Peyer's patch (tissue), 4 donors: ENCODE measurements at places on chromosomes 1 and 21.

DNA sequence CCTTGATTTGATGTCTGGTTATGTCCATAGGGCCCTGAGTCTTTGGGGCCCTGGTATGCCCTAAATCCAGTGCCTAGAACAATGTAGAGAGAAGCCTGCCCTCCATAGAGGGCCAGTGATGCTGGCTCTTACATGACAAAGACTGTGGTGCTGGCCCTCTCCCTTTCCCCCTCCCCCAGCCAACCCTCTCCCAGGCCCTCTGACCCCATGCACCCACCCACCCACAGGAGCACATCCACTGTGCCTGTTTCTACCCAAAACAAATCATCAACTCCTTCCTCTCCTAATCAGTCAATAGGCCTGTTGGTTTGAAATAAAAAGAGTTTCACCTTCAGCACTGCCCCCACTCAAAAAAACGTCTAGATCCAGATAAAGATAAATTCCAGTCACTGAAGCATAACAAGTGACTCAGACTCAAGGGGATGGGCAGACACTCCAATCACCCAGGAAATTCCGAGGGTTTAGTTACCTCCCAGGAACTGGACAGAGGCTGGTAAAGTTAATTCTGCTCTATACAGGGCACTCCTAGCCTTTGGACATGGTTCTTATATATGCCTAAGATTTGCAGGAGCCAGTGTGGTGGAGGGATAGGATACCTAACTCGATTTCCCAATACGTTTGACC, 144.8 kb upstream of the VANGL1 start:
- no peak for DNase-seq

- DNase-seq: no peak
These were observed 29.1 kb upstream of the JUN start for GRCh38 chr1:58812926-58813325.

GRCh38 chr21:27423906-27424595, 457.2 kb upstream of the ADAMTS5 start:
- no peak for DNase-seq

- DNase-seq: no peak
These were observed 23.2 kb downstream of the TRIM45 start for GRCh38 chr1:117098287-117098890.

- no peak for DNase-seq
These were observed 344.1 kb upstream of the GREM2 start for GRCh38 chr1:240956020-240956419.

DNA sequence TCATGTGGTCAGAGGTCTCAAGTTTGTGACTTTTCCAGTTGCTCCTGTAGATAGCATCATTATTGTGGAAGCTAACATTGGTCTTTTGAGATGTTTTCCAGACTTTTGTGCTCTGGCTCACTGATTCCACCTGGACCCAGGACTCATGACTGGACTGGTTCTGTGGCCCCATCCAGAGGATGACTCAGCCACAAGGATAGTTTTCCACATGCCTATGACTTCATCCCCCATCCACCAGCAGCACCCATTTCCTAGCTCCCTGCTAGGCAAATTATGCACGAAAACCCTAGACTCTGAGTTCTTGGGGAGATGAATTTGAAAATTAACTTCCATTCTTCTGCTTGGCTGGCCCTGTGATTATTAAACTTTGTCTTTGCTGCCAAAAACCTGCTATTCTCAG, 949.3 kb downstream of the MRPL39 start:
- DNase-seq: no peak

DNA sequence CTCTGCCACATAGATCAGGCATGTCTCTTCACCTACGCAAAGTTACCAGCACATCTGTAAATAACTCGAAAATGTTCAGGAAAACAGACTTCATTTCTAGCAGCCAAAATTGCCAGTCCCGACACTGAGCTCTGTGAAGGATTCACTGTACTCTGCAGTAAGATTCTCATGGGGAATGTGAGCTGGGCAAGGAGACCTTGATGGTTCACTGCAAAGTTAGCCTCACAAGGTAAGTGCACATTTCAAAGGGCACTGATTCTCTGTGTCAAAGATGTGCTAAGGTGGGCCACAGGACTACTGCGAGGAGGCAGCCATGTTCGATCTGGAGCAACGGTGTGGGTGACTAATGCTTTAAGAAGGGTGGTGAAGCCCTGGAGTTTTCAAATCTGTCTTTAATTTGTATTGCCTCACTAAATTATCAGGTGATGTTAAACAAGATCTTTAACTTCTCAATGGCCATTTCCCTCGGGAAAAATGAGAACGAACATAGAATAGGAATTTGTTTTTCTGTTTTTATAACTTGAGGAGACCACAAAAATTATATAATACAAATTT, 25.2 kb downstream of the STPG1 start:
- no peak for DNase-seq

- no peak for DNase-seq
These were observed 24.8 kb upstream of the ITPKB start for GRCh38 chr1:226763905-226764264.

GRCh38 chr21:28642891-28643290, 349.8 kb downstream of the LTN1 start:
- no peak for DNase-seq

DNA sequence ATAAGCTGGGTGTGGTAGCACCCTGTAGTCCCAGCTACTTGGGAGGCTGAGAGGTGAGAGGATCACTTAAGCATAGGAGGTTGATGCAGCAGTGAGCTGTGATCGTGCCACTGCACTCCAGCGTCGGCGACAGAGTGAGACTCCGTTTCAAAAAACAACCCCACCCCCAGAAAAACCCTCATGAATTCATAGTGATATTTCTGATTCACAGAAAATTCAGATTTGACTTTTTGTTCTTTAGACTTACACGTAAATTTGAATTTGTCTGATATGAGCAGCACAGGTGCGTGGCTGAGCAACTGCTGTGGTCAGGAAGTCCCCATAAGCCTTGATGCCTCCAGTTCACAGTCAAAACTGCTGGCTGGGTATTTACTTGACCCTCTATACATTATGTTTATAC, 10.0 kb upstream of the MORC3 start:
- peak; percentile 59 for DNase-seq

DNA sequence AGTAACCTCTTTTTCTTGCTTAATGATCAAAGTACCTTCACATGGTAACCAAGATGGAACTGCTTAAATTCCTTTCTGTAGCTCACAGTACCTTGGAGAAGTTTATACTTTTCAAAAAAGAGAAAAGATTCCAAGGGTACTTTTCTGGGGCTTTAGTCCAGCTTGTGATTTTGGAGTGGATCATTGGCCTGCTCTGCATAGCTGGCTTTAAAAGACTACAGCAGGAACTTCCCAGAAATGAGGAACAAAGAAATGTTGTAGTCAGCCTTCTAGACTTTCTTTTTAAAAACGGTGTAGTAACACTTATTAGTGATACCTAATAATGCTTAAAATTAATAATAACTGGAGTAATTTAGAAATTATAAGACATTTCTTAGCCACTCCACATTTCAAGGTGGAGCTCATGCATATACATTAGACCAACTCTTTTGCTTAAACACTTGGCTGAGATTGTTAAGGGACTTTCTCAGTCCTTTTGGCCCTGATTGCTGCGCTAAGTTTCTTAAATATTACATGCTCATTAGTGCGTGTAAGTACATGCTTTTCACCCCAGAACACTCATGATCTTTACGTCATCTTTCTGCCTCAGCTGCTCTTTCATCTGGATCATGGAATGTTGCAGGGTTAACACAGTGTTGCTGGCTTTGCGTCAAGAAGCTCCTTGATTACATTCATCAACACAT, 57.3 kb downstream of the SDCCAG8 start:
- DNase-seq: no peak

DNA sequence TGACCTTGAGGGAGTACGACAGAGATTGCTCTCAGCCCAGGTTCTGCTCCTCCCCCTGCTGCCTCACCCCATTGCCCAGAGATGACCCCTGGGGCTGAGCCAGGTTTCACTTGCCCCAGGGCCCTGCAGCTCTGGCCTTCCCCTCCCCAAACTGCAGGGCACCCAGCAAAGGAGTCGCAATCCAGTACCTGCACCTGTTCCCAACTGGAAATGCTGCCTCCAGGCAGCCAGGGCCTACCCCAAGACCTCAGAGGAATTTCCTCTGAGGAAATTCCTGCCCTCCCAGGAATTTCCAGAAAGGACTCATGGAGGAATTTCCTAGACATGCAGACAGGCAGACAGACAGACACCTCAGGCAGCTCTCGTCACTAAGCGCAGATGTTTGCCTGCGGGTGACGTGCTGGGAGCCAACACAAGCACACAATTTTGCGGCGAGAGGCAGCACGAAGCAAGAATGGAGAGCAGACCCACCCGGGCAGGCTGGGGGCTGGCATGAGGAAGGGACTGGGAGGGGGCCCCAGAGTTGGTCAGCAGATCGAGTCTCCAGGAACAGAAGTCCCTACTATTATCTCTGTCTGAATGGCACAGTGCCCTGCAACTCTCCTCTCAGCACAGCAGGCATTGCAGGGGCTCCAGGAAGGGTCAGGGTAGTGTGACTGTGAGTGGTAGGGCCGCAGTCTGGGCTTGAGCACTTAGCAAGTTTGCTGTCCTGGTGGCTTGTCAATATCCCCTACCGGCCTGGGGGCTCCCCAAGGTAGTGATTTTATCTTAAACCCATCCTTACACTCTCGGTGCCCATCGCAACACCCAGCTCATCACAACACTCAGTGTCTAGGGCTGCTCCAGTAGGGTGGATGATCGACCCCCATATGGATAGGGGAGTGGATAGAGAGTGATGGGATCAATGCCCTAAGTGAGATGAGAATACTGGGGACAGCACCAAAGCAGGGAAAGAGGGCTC, 2.9 kb upstream of the EFNA1 start:
- no peak for DNase-seq

DNA sequence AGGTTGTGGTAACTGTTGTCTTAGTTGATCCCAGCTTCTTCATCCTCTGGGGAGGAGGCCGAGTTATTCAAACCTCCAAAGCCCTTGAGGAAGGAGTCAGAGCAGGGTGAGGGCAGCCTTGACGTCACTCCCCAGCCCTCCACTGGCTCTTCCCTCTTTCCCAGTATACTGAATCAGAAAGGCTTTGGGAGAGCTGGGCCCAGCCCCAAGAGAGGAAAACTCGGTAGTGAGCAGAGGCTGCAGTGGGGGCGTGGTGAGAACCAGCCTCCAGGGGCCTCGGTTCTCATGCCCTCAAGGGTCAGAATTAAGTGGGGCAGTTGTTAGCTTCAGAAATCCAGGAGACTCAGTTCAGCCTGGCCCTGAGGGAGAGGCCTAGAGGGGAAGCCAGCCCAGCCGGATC, 1.8 kb upstream of the GJA4 start:
- DNase-seq: no peak

DNA sequence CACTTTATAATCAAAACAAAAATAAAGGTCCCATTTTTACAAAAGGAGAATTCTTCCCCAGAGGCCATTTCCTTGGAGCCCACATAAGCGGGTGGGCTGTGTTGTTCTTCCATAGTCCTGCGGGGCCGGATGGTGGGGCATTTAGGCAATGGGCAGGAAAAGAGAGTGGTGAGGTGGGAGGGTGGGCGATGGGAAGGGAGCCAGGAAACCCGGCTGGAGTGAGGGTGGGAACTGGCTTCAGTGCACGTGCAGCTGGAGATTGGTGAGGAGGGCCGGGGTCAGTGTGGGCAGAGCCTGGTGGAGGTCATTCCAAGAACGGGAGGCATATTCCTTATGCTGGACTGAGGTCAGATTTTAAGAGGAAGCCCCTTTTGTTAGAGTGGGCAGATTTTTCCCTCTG, 13.6 kb downstream of the NENF start:
- no peak for DNase-seq

- no peak for DNase-seq
These were observed 654.2 kb upstream of the PKN2 start for GRCh38 chr1:88029899-88030298.

DNA sequence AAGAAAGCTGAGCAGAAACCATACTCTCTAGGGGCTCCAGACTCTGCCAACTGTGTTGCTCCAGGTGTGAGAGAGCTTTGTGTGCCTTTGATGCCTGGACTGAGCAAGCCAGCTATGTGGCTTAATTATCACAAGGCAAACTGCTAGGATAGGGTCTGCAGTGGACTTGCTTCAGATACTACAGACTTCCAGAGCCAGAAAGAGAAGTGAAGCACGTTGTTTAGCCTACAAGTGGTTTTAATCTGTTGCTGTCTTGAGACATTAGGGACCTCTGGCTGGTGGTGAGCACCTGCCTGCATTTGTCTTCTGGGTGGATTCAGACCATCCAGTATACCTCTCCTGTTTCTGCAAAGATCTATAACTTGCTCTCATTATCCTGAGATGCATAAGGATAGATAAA, 353.4 kb upstream of the PLXNA2 start:
- no peak for DNase-seq

- no peak for DNase-seq
These were observed 45.8 kb downstream of the MIGA1 start for GRCh38 chr1:77825131-77825709.

DNA sequence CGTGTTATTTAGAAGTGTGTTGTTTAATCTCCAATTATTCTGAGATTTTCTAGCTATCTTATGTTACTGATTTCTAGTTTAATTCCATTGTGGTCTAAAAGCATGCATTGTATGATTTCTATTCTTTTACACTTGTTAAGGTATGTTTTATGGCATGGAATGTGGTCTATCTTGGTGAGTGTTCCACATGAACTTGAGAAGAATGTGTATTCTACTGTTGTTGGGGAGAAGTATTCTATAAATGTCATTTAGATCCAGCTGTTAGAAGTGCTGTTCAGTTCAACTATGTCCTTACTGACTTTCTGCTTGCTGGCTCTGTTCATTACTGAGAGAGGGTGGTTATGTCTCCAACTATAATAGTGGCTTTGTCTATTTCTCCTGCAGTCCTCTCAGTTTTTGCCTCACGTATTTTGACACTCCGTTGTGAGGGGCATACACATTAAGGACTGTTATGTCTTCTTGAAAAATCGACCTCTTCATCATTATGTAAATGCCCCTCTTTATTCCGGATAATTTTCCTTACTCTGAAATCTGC, 12.0 kb upstream of the PLA2G5 start:
- no peak for DNase-seq

DNA sequence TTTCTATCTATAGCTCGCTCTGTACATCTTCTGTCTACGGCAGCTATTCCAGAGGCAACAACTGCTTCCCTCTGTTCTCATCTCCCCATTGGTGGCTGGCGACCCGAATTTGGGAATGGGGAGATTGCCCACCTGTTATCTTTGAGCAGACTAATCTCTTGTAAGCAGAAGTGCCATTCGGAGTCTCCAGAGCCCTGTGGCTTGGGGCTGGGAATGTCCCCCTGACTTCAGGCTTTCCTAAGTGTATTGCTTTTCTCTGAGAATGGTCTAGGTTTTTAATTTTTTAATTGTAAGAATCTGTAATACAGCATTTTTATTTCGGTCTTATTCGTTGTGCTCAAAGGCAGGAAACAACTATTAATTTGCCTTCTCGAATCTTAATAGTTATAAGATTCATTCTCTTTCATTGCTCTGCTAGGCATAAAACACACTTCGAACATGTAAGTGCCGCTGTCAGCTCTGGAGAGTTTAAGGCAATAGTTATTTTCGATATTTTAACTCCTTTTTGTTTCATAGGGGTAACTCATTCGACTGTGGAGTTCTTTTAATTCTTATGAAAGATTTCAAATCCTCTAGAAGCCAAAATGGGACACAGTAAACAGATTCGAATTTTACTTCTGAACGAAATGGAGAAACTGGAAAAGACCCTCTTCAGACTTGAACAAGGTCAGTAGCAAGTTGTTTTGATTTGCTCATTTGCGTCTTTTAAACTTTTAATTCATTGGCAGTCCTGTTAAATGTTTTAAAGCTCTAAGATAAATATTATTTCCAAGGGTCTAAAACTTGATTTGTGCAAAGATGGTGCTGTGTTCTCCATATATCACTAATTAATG, 514 bp downstream of the AGL start:
- DNase-seq: no peak

- DNase-seq: no peak
These were observed 1.6 kb upstream of the AGT start for GRCh38 chr1:230715510-230715909.

- no peak for DNase-seq
These were observed 23.7 kb downstream of the NKAIN1 start for GRCh38 chr1:31216016-31216415.

- no peak for DNase-seq
These were observed 13.4 kb downstream of the OSCP1 start for GRCh38 chr1:36436821-36437220.
